ENCODE measurements at places on chromosomes 3 and 15. TPM values are rescaled to one million over a fixed set of nuclear protein-coding genes. Genes with fewer than 3 reads are reported as not detected.

STRIT1 gene
- not detected for polyA plus RNA-seq

GOLGA6L7 gene
- not detected for polyA plus RNA-seq

GOLGA8T gene
- not detected for polyA plus RNA-seq

DNA sequence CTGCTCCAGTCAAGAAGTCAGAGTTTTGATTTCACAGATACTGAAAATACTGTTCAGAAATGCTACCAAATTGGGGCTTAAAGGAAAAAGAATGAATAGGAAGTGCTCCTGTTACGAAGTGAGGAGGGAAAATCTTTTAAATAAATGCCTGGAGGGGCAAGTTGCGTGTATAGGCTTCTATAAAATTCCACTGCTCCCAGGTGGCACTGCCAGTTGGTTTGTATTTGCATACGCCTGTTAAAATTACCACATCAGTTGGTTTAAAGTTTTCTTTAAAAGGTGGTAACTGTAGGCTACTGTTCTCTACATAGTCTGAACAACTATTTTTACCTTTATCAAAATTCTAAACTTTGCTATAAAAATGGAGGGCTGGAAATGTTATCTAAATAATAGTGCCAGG, 123.5 kb downstream of the DLG1 start:
- DNase-seq, result no peak

- no peak for DNase-seq
Measured at GRCh38 chr3:165523801-165524200, 313.4 kb downstream of the BCHE start.

CCDC54 gene
- 0.29 TPM for polyA plus RNA-seq

FSTL1 gene
- 0.92 TPM for polyA plus RNA-seq

DNA sequence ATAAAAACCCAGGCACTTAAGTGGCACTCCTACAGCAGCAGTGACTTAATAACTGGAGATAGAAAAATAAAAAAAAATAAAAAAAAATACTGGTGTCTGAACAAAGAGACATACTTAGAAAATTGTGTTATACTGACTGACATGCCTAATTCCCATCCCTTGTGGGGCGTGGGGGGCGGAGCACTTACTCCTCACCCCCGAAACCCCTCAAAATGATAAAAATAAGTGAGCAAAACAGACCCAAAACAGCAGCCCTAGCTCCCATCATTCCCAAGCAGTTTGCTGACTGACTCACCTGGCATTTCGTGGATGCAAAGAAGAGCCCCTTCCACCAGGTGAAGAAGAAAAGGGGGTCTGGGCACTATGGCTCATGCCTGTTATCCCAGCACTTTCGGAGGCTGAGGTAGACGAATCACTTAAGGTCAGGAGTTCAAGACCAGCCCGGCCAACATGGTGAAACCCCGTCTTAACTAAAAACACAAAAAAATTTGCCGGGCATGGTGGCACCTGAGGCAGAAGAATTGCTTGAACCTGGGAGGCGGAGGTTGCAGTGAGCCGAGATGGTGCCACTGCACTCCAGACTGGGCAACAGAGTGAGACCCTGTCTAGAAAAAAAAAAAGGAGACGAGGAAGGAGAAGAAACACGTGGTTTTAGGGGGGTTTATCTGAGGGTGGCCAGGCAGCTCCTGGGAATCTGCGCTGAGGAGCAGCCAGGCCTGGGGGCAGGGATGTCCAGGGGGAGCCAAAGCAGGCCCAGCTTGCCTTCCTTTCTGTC, 50.8 kb upstream of the BLM start:
- no peak for DNase-seq

MYO5C gene
- polyA plus RNA-seq, result not detected

- DNase-seq, result no peak
Measured at GRCh38 chr3:119703820-119704531, 1.2 kb downstream of the CFAP91 start.

DNA sequence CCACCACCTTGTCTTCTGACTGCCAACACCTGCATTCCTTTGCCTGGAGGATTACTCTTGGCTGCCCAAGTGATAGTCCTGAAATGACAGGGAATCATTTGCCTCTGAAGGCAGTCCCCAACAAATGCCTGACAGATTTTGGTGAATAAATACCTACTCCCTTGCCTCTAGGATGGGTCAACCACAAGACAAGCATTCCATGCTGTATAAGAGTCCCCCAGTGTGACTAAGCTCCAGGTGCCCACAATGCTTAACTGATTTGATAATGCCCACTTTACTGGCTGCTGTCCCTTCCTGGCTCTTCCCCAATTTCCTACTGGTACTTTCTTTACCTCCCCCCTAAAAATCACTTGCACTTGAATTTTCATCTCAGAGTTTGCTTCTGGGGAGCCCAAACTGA, 14.8 kb downstream of the THRB start:
- DNase-seq, result no peak

DNA sequence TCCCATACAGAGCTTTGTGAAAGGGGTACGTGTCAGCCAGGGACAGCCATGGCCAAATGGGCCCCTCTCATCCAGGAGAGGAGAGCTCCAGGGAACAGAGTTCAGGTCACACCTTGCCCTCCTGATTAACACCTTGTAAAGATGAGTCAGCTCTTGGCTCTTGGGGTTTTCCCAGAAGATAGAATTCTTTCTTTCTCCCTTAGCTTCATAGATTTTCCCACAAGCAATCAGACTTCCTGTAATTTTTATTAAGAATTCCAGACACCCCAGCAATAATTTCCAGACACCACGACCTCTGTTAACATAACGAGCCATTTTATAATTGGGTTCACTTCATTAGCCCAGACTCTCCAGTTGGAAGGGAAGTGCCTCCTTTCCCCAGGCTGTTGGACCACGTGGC, 86.4 kb downstream of the LRTM1 start:
- DNase-seq, result no peak

SPTBN5 gene
- polyA plus RNA-seq, result not detected

- DNase-seq, result no peak
Measured at GRCh38 chr3:153348457-153349107, 186.6 kb downstream of the RAP2B start.

WDR93 gene
- not detected for polyA plus RNA-seq

DNA sequence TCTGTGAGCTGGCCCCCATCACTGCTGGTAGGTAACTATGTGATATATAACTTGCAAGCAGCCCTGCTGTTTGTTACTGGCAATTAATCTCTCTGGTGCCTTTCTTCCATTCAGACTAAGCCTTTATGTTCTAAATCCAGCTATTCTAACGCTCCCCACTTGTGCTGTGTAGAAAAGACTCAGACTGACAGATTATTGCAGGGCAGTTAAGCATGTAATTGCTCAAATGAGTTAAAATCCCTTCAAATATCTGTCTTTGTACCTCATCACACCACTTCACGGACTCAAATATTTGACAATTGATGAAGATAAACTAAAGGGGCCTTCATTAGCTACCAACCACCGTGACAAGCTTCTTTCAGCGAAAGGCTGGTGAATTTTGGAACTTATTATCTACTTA, 416.2 kb downstream of the NR2F2 start:
- DNase-seq, result no peak

PRSS50 gene
- not detected for polyA plus RNA-seq

- no peak for DNase-seq
Measured at GRCh38 chr15:70385052-70385451, 287.3 kb upstream of the TLE3 start.

GRCh38 chr3:146801492-146801891, 196.3 kb upstream of the PLSCR5 start:
- DNase-seq, result no peak

DNA sequence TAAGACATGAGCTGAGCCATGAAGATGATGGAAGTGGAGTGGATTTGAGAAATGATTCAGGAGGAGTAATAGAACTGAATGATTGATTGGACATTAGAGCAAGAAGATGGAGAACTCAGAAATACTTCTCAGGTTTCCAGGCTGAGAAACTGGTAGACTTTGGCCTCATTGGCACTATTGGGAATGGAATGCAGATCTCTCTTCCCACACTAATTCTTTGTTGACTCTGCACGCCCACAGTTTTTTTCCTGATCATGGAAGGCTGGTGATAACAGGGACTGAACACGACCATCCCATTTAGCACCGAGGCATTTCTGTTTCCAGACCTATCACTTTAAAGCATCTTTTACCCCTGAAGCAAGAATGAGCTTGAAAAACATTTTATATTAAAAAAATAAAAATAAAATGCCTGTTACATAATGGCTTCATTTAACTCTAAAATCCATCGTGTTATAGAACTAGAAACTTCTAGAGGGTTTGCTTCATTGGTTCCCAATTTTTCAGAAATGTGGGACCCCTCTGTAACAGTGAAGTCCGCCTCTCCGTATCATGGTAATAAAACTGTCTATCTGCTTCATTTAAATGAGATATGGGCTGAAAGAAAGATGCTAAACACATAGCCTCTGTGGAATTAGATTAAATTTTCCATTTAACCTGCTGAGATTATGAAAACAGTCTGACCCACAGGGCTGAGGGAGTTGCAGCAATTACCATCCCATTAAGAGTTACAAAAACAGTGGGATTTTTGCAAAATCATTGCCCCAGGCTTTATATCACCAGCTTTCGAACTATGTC, 562.0 kb upstream of the CFAP20DC start:
- no peak for DNase-seq

CCDC9B gene
- not detected for polyA plus RNA-seq

GRCh38 chr3:52704611-52705437, 767 bp downstream of the GLT8D1 start:
- peak; percentile 5 for DNase-seq

DNA sequence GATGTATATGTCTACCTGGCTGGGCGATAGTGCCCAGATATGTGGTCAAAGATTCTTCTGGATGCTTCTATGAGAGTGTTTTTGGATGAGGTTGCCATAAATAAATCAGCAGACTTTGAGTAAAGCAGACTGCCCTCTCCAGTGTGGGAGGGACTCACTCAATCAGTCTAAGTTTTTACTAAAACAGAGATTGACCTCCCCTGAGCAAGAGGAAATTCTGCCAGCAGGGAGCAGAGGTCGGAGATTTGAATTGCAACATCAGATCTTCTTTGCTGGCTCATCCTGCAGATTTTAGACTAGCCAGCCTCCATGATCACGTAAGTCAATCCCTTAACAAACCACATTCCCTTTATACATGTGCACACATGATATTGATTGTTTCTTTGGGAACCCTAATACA, 300.9 kb downstream of the MCTP2 start:
- DNase-seq, result no peak

DNA sequence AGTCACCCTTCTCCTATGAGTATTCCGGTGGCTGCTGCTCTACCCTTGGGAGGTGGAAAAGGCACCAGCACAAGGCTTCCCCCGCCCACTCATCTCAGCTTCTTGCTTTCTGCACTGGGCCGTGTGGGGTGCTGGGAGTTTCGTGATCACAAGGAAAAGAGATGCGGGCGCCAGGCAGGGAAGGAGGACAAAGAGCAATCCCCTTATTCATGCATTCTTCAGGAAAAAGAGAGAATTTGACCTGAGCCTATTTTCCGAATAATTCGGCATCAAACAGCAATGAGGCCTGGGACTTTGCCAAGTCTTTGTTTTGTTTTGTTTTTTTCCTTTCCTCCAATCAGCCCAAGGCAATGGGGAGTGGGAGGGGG, 102.2 kb upstream of the LPP start:
- no peak for DNase-seq

DNA sequence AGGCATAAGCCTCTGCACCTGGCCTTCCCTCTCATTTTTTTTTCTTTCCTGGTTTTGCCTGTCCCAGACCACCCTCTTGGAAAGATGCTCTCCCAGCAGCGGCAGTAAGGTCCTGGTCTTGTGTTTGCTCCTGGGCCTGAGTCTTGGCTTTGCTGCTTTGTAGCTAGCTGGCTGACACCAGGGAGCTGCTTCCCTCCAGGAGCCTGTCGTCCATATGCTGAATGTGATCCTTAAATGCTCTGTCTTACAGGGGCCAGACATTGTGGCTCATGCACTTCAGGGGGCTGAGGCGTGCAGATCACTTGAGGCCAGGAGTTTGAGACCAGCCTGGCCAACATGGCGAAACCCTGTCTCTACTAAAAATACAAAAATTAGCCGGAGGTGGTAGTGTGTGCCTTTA, 17.2 kb downstream of the FLNB start:
- DNase-seq, result no peak

GRCh38 chr3:161212906-161213305, 8.2 kb upstream of the NMD3 start:
- DNase-seq, result no peak

DNA sequence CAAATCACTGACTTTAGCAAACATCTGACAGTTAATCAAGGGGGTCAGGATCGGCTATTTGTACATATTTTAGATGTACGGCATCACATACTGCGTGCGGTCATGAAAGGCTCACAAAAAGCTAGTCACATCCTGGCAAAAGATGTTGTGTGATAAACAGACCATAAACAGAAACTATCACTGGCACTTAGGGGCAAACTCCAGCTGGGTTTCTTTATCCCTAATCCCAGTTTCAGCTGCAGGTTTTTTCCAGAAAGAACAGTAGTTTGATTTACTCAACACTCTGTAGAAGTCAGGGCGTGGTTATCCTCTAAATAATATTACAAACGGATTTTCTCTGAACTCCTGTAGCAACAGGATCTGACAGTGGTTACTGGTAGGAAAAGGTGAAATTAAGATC, 112.4 kb upstream of the BHLHE40 start:
- no peak for DNase-seq

DNA sequence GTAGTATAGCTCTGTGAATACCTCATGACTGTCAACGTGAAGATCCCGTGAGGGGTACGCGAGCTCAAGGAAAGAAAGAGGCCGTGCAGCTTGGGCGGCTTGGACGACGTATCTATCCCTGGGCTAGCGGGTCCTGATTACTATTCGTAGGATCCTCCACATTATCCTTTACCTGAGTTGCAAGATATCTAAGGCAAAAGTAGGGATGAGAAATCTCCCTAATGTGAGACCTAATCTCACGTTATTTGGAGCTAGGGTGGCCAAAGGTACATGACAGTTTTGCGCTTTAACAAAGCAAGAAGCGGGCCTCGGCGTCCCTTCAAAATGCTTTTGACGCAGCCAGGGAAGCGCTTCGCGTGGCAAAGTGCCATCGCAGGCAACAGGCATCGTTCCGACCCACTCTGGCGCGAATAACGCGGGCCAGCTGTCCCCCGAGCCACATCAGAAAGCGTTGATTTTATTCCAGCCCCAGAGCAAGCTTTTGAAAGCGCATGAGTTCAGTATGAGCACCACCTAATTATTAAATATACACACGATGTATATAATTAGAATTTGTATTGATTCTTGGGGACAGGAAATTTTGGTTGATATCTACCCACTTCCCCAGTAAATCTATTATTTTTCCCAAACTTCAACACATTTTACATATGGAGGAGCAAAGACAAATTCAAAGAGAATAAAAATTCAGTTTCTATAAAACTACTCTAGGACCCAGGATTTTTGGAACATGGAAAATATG, 2.5 kb upstream of the EOMES start:
- DNase-seq, result no peak

SOX14 gene
- polyA plus RNA-seq, result not detected

DNA sequence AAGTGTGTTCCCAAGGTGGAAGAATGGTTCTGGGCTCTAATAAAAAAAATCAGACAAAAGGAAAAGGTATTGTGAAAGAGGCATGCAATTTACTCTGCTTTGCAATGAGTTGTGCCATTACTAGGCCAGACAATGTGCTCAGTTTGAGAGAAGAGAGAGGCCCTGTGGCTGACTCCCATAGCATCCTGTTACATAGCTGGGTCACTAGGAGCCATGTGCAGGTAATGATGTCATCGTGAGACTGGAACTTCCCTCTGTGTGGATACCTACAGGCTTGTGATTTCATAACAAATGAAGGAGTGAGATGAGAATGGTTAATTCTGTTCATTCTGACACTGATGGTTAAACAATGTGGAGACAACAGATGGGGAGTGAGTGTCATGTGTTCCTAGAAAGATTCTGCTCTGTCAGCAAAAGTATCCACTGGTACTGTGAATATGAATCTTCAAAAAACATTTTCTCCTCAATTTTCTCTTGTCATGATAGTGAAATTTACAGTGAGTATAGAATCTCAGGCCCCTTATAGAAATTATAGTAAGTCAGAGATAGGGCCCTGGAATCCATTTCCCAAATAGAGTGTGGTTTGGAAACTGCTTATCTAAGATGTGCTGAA, 648.7 kb upstream of the DPPA4 start:
- no peak for DNase-seq
